ENCODE measurements at places on chromosomes 7 and 10.
A peak's percentile ranks its signal among the peaks of the same experiment; 100 is the strongest.

GRCh38 chr7:97006055-97006815 lies 882 bp downstream of the DLX6 start:
- DNase-seq, result peak; percentile 82

DNA sequence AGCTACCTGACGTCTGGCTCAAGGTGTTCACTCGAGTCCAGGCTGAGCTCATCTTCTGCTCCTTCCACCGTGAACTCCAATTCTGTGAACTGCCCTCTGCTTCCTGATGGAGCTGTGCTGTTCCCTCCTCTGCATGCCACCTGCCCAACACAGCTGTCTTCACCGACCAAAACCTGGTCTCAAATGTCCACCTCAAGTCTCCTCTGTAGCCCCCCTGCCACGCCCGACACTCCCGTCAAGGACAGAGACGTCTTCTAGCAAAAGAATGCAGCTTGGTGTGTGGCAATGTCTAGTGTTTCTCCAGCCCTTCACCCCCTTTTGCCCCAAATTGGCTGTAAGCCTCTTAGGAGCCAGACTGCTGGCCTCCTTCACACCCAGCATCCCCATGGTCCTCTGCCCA lies 305.1 kb downstream of the DNAJB6 start:
- no peak for DNase-seq

- no peak for DNase-seq
These were observed 15.1 kb upstream of the ELN start for GRCh38 chr7:74012842-74013249.

DNA sequence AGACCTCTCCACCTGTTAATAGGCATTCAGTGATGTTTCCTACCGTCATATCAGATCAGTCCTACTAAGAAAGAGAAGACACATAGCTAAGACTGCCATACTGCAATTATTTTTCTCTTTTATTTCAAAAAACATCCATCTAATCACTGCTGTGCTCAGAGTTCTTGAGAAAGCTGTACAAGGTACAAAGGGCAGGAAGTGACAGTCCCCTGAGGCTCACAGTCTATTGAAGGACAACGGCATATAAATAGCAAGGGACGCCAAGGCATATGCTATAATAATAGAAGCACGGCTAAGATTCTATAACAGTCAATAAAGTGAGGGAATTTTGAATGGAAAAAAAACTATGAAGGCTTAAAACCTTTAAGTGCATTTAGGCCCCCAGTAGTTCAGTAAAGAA lies 415.3 kb upstream of the NRP1 start:
- DNase-seq, result no peak

DNA sequence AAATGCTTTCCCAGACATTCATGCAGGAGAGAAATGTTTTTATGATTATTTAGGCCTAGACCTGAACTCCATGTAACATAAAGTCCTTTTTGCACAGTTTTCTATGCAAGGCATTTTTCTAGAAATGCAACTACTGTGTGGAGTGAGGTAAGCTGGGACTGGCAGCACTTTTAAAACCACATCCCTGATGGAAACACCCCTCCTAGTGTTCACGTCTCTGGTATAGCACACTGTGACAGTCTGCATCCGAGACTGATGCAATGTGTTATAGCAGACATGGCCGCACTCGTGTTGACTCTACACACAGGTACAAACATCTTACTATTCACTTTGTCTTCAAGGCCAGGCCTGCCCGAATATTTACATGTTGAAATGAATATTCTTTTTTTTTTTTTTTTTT lies 19.3 kb upstream of the ERCC6 start:
- no peak for DNase-seq

DNA sequence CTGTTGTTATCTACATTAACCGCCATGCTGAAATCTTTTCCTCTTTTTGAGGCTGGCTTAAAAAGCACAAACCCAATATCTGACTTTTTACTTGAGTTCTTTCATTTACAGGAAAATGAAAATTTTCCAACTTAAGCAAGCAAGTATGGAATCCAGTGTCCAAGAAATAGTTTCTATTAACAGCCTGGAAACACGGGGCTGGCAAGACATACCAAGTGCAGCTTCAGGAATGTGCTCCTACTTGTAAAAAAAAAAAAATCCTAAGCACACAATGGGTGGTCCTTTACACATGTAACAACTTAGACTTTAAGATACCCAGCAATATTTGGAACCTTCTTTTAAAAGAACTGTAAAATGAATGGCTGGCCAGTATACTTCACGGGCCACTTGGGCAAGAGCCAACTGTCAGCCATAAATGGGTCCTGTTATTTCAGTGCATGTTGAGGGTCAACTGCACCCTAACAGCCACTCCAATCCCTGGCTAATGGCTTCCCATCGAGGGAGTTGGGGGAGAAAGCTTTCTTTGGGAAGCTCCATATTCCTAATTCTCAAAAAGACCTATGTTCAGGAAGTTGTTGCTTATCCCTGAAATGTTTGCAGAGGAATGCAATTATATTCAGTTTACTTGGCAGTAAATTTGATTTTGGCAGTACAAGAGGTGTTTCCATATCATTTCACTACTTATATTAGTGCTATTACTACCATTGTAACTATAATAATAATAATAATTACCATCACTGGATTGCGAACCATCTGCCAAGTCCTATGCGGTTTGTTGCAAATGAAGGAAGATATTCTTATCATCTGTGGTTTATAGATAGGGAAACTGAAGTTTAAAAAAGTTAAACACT lies 236.4 kb upstream of the TMEM72 start:
- DNase-seq, result no peak

DNA sequence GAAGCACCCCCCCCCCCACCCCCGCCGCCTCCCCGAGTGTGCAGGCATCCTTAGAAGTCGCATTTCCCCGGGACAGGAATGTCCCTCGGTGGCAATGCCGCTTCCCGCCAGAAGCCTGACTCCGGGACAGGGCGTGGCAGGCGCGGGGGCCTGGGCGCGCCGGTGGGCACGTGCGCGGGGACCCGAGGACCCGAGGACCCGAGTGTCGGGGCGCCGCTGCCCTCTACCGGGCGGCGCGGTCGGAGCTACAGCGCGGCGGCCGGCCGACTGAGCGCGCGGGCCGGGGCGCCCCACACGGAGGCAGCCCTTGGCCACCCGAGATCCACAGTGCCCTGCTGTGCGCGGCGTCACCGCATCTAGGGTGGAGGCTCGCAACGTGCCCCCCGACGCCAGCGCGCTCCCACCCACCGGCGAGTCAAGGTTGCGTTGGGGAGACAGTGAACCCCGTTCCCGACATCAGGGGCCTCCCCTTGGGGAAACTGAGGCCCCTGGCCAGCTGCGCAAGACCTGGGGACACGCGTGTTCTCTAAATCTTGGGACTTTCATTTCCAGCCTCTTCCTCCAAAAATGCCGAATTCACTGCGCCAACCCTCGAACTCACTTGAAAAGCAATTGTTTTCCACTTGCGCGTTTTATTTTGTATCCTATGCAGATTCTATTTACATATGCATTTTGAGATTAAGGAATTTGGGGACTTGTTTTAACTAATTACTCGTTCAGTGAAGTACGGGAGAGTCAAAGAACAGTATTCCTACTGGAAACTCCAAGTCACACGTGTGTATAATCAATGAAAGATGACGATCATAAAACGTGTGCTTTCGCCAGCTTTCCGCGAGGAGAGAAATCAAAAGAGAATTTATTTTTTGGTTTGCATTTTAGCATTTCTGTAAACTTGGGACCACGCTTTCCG lies 3.1 kb upstream of the CUX1 start:
- DNase-seq, result peak; percentile 90

DNA sequence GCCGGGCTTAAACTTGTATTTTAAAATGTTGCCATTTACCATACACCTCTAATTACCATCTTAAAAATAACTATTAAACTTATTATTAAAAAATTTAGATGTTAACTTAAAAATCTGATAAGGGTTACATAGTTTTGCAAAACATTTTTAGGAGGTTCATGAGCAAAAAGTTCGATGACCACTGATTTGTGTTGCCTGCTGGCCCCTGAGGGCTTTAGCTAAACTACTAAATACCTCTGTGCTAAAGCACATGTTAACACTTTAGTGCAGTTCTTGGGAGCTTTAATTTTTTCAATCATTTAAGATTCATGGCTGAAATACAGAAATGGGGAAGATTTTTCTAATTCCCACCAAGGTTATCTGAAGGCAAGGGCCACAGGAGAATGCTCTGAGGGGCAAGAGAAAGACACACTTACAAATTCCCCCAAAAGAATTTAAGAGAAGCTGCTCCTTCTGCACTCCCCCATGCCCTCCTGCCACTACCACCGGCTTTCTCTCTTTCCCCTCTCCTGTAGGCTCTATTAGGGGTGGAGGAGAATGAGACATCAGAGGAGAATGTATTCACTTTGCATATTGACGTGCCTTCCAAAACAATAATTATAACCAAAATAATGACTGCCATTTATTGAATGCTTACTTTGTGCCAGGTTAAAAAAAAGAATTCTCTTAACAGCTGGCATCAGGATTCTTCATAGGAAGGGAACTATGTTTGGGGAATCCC lies 106.2 kb downstream of the RTKN2 start:
- no peak for DNase-seq

DNA sequence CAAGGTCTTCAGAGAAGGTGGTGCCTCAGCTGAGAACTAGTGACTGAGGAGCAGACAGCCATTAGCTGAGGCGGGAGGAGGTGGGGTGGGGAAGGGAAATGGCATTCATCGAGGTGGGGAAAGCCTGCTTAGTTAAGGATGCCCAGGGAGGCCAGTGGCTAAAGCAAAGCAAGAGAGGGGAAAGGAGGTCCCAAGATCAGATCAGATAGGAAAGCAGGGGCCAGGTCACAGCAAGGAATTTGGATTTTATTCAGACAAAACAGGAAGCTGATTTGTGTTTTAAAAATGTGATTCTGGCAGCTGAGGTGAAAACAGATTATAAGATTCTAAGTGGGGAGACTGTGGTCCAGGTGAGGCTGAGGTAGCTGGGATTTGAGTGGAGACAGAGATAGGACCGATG lies 45.8 kb downstream of the CNNM1 start:
- no peak for DNase-seq

GRCh38 chr10:78600121-78600665 lies 468.6 kb upstream of the ZMIZ1 start:
- DNase-seq, result no peak

GRCh38 chr10:129800796-129801340 lies 163.2 kb downstream of the EBF3 start:
- no peak for DNase-seq

GRCh38 chr7:143434660-143435059 lies 8.6 kb upstream of the TAS2R60 start:
- no peak for DNase-seq

GRCh38 chr10:44745920-44746319 lies 165.2 kb upstream of the TMEM72 start:
- DNase-seq, result peak; percentile 56

DNA sequence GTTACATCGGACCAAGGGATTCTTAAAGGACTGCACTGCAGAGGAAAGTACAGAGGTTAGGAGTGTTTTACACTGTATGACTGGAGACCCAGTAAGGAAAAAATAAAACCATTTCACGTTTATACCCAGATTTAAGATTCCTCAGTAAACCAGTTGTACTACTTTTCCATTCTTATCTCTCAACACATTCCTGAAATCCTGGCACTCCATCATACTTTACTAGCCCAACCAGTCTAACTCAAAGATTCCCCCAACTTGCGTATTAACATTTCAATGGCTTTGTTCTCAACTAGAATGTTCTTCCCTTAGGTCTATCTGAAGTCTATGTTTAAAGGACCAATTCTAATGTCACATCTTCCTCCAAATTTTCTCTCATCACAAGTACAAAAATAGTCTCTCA lies 8.0 kb downstream of the CCDC186 start:
- DNase-seq, result no peak

- DNase-seq, result no peak
These were observed 14.0 kb downstream of the SLC16A12 start for GRCh38 chr10:89521368-89521767.

GRCh38 chr7:101308245-101309085 lies 13.1 kb downstream of the IFT22 start:
- peak; percentile 94 for DNase-seq

DNA sequence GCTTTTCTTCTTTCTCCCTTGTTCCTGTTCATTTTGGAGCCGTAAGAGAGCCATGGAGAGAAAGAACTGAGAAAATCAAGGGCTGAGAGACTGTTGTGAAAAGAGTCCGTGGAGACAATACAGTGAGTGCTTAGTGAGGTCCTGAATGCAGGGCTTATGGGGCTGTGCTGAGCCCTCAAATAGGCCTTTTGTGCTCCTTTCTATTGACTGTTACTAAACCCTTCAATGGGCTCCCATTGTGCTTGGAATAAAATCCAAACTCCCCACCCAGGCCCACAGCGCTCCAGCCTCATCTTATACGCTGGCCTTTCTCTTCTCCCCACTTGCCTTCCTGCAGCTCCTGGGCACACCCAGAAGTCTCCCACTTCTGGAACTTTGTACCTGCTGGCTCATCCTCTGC lies 243.1 kb upstream of the HABP2 start:
- DNase-seq, result no peak

DNA sequence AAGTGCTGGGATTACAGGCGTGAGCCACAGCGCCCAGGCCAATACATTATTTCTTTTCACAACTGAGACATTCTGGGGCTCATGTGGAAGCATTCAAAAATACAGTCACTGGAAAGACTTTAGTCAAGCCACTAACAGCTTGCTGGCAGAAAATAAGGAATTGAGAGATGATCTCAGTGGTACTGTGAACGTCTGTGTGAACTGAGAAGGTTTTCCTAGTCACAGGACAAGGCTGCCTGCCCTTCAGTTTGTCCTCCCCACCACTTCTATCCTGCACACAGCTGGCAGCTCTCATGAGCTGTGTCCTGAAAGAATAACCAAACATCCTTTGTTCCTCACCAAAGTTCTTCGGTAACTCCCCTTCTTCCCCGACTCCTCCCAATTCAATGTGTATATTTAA lies 31.3 kb upstream of the ITGA8 start:
- DNase-seq, result no peak

DNA sequence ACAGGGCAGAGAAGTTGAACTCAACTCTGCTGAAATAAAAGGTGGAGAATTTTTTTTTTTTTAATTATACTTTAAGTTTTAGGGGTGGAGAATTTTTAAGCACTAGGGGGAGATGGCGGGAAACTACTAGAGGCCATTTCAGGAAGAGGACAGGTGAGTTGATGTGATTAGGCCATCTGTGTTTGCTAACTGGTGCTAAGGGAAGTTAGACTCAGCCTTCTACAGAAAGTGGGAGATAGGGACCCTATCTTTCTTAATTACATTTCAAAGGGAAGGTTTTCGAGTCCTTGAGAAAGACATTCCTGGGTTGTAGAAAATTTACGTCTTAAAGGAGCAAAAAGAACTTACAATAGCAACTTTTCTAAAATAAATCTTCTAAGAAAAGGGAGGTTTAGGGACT lies 124.8 kb downstream of the LHFPL3 start:
- DNase-seq, result no peak

DNA sequence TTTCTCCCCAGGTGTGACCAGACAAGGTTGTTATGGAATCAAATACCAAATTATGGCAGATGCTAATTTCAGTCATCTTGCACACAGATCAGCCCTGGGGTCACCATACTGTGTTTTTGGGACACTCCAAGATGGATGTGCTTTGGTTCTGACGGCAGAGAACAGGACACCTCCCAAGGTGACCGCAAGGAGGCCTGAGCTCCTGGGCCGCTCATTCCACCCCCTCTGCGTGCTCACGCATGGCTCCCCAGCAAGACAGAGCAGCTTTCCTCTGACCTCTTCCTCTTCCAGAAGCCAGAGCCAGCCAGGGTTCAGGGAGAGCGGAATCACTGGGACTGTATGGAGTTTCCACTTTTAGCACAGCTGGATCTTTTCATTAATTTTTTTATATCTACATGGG lies 402.8 kb downstream of the DNAJB6 start:
- no peak for DNase-seq

All from Caco-2 (cell line).